Lower leg skin (tissue), 4 donors: ENCODE measurements at places on chromosomes 2 and 18. TPM values are rescaled to one million over a fixed set of nuclear protein-coding genes. Genes with fewer than 3 reads are reported as not detected.

- no peak for DNase-seq
Observed at GRCh38 chr18:27585602-27586173, 400.6 kb upstream of the CHST9 start.

GRCh38 chr2:129711816-129712675, 267.4 kb upstream of the RAB6C start:
- DNase-seq: no peak

DNA sequence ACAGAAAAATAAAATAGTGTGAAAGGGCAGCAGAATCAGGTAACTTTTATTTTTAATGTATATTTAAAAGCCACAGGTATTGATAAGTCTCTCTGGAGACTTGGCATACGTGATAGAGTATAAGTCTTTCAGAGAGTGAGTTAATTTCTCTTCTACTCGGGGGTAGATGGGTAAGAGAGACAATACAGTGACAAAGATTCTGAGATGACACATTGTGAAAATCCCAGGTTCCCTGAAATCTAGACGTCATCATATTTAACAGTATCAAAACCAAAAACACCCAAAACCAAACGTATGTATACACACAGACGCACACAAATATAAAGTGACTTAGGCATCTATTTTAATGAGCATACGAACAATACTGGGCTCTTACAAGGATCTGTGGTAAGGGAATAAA, 33.3 kb downstream of the NIF3L1 start:
- DNase-seq: no peak

DNA sequence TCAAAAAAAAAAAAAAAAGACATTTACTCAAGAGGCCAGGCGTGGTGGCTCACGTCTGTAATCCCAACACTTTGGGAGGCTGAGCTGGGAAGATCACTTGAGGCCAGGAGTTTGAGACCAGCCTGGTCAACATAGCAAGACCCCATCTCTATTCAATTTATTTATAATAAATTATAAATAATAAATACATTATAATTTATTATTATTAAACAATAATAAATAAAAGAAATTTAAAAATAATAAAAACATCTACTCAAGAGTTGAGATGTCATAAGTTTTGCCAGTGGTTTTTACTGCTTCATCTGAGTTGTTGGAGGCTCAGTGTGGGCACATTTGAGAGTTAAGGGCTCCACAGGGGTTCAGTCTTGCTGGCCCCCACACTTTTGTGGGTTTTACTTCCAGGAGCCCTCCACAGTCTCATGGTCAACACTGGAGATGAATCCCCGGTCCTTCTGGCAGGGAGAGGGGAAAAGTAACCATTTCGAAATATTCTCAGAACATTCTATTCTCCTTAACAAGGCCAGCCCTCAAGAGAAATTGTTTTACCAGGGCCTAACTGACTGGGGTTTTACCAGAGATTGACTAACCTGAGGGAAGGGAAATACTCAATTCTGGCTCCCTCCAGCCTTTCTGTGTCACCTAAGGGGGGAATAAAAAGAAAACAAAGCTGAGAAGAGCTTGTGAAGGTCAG, 51.6 kb upstream of the NCOA1 start:
- no peak for DNase-seq

GRCh38 chr18:36128907-36129299, 237 bp downstream of the SLC39A6 start:
- DNase-seq: no peak

GRCh38 chr2:191846515-191847476, at the start of gene CAVIN2:
TSS of gene CAVIN2 (minus strand) at chr2:191847088. CDS start at chr2:191846925, 163 bp downstream.
- DNase-seq: peak; percentile 78

The CTNNA2 gene
- total RNA-seq: not detected

DNA sequence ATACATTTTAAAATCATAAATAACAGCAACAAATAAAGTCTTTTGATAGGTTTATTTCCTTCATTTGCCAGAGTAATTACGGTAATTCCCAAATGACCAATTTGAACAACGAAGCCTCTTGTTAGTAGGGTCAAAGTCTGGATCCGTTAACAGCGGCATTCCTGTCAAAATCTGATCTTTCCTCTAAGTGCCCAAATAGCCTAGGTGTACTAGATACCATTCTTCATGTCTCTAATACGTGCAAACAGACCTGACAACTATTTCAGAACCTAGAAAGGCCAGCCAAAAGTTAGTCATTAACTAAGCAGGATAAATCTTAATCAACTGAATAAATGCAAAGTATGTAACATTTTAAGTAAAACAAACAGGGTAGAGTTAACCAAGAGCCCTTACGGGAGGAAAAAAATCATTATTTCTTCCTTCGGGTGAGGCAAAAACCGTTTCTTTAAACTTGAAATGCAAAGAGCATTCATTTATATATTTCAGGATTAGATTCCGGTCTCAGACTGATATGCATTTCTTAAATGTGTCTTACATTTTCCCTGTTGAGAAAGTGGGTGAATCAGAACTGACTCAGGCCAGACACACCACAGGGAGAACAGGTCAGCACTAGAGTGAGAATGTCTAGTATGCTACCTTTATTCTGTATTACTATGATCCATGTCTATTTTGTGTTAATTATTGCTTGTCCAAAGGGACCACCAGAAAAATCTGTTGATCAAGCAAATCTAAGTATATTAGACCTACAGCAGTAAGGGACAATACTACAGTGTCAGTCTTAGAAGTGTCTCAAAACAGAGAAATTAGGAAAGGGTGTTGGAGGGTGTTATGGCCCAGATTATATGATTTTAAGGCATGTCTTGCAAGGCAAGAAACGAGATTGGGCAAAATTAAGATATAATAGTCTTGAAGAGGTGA, 141.5 kb upstream of the NDUFV2 start:
- no peak for DNase-seq

The ALK gene
- total RNA-seq: not detected

- peak; percentile 68 for DNase-seq
Observed at GRCh38 chr2:236633219-236633570, 63.6 kb downstream of the ACKR3 start.

- peak; percentile 63 for DNase-seq
Observed at GRCh38 chr2:234847364-234847635, 104.5 kb upstream of the SH3BP4 start.

DNA sequence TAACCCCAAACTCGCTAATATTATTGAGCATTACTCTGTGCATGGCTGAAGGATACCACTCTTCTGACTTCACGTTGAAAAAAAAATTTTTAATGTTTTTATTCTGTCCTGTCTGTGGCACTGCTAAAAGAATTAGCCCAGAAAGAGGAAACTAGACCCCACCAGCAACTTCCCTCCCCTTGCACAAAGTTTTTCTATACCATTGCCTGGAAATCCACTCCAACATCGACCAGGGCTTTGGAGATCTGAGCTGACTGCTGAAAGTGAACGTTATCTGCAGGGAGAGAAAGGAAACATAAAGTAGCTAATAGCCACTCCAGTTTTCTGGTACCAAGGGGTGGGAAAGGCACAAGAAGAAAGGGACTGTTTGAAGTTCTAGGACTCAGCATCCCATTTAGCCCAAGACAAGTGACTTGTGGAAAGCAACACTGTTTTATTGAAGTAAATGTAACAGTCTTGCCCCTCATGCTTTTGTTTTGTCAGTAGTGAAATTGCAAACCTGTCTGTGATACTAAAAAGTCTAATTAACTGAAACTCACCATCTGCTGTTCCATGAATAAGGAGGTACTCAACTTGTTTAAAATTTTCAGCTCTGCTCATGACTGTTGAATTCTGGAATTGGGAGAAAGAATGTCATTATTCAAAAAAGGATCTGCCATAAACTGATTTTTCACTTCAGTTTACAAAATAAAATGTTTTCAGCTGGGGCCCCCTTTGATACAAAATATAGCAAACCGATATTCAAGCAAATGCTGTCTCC, 79.1 kb downstream of the DPP4 start:
- DNase-seq: no peak

GRCh38 chr2:234444242-234444730, 52.6 kb downstream of the ARL4C start:
- DNase-seq: no peak

The TMEM17 gene
- total RNA-seq: 0.80 TPM

The CSRNP3 gene
- 2.1 TPM for total RNA-seq
